ENCODE measurements at places on chromosomes 5 and 9. TPM values are rescaled to one million over a fixed set of nuclear protein-coding genes. Genes with fewer than 3 reads are reported as not detected.

Gene PCDHB10
- total RNA-seq: 0.22 TPM

Gene IL31RA
- 1.7 TPM for total RNA-seq

Gene ZNF483
- total RNA-seq: 2.9 TPM

Gene SPATA31D4
- total RNA-seq: not detected

Gene RGS3
- 214 TPM for total RNA-seq

Gene SPINK7
- not detected for total RNA-seq

Gene CLIC3
- total RNA-seq: 0.27 TPM

Gene SLC6A18
- not detected for total RNA-seq
